ENCODE measurements at places on chromosomes 12 and 14.

DNA sequence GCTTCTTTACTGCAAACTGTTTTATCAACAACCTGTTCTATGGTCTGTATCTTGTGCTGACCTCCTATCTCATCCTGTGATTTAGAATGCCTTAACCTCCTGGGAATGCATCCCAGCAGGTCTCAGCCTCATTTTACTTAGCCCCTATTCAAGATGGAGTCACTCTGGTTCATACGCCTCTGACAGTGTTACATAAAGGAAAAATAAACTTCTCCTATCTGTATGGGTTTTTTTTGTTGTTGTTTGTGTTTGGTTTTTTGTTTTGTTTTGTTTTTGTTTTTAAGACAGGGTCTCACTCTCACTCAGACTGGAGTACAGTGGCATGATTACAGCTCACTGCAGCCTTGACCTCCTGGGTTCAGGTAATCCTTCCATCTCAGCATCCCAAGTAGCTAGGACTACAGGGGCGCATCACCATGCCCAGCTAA, 62.1 kb downstream of the RESF1 start:
- no peak for DNase-seq

GRCh38 chr14:54138354-54139038, 181.9 kb upstream of the BMP4 start:
- DNase-seq: no peak

DNA sequence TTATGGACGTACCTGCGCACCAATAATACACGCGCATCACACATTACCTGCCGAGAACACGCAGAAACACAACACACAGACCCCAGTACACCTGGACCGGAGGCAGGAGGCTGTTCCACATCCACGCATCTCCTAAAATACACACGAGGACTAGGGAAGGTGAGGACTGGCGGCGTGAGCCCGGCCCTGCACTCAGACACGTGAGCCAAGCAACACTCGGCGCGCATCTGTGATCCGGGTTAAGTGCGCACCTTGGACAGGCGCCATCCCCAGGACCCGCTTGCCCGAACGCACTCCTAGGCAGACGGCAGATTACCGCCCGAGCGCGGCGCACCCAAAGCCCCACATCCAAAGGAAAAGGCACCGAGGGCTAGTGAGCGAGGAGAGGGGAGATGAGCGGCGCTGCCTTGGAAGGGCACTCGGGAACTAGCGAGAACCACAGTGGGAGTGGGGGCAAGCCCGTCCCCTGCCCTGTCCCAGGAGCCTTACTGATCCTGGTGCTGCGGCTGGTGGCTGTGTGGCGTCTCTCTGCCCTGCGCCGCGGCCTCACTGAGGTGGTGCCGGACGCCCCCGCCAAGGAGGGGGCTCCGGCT, 417 bp downstream of the GLS2 start:
- peak; percentile 40 for DNase-seq

DNA sequence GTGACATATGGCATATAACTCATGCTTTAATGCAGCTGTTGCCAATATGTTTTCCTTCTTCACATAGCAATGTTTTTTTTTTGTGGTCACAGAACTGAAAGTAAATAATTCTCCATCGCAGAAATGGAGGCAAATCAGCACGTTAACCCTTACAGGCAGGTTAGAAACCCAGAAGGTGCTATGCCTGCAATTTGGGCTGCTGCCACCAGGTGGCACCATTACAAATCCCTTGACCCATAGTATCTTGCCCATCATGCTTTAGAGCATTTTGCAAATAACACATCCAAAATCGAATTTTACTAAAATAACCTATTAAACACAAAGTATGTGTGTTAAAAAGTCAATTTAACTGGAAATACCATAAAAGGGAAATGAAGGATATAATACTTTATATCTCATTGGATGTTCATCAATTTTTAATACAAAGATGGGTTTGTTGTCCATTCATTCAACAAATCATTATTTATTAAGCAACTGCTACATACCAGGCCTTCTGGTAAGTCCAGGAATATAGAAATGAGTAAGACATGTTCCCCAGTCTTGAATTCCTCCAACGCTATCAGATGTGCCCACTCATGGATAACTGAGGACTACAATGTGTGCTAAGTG, 340.1 kb downstream of the GLT1D1 start:
- DNase-seq: no peak

- peak; percentile 25 for DNase-seq
Measured at GRCh38 chr12:128069359-128069997, 197.5 kb upstream of the TMEM132C start.

DNA sequence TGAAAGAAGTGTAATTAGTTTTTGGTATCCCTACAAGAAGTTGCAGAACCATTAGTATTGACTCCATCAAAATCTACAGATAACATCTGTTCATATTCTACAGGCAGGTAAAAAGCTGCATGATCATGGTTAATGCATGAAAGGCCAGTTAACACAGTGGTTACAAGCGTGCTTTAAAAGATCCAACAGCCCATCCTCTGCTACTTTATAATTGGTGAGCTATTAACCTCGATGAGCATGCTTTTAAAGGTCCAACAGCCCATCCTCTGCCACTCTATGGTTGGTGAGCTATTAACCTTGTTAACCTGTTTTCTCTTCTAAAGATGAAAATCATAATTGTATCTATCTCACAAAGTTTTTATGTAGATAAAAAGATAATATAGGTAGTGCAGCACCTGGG, 289.3 kb downstream of the DUSP6 start:
- DNase-seq: no peak

DNA sequence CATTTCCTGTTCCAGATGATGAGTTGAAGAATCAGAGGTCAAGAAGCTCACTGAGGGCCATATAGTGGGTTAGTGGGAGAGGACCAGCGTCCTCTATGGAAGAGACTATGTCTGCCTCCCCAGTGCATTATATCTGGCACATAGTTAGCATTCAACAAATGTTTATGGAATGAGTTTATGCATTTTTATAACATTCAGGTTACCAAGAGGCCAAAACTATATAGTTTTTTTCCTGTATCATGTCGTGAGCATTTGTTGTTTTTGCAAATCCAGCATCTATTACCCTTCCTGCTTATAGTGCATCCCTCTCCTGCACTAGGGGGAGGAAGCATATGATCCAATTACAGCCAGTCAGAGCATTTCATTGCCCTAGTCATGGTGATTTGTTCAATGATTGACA, 60.6 kb downstream of the SUDS3 start:
- DNase-seq: no peak

DNA sequence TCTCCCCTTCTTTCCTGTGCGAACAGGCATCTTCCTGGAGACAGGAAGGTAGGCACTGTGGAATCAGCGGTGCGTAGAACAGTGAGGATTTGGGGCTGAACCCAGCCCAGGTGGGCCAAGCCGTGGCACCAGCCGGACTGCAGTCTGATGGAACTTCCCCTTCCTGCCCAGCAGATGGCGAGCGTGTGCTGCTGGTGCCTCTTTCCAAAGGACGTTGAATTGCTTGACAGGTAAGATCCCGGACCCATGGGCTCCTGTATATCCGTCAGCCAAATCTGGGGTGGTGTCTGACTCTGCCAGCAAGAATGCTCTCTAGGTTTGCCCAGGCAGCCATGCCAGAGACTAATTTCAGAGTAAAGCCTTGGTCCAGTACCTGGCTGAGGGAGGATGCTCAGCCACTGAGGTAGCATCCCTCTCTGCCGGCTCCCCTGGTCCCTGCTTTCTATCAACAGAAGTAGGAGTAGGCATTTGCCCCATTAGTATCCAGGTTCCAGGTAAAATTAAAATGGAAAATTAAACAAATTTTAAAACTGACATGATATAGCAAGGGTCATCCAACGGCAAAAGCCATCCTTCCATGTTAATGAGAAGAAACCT, 21.1 kb upstream of the KCNA5 start:
- DNase-seq: peak; percentile 48

- no peak for DNase-seq
Measured at GRCh38 chr14:93946104-93946503, 19.0 kb downstream of the FAM181A start.

- DNase-seq: no peak
Measured at GRCh38 chr12:9701380-9702154, 31.3 kb downstream of the CLECL1 start.

- DNase-seq: no peak
Measured at GRCh38 chr14:101586531-101587430, 25.5 kb downstream of the DIO3 start.

GRCh38 chr14:70064136-70064865, 124.5 kb downstream of the SLC8A3 start:
- DNase-seq: no peak

Data from left cardiac atrium (tissue), 4 donors.